ACHN (cell line): ENCODE measurements at places on chromosomes 7 and 10.

DNA sequence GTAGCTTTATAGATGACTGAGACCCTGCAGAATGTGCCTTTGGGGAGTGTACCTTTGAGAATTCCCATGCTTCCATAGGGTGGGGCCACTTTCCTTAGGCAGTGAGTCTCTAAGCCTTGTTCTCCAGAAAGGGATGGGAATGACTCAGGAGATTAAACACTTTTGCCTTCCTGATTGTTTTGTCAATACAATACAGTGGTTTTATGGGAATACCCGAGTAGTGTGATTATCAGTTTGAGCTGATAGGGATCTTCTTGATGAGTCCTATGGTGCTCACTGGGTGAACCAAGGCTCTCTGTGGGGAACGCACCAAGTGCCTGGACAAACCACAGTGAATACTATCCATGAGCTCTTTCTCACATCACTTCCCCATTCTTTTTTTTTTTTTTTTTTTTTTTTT lies 6.3 kb downstream of the MYOF start:
- no peak for DNase-seq

- no peak for DNase-seq
Measured at GRCh38 chr10:70761031-70761601, 24.1 kb downstream of the TBATA start.

DNA sequence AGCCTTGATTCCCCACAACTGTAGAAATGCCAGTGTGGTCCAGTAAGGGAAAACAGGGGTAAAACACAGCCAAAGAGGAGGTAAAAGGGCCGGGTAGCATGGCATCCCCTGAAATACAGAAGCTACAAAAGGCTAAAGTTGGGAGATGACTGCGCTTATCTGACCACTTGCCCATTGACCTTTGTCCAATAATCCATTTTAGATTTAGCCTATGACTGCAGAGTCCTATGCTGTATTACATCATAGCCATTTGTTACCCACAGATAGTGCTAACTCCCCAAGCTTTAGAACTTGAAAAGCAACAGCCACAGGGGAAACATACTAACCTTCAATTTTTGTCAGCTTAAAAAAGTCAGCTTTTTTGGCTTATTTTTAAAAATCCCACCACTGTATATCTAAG lies 26.2 kb downstream of the MTPN start:
- DNase-seq = no peak

- DNase-seq = peak; percentile 97
Measured at GRCh38 chr10:126972635-126973414, 67.6 kb downstream of the DOCK1 start.

DNA sequence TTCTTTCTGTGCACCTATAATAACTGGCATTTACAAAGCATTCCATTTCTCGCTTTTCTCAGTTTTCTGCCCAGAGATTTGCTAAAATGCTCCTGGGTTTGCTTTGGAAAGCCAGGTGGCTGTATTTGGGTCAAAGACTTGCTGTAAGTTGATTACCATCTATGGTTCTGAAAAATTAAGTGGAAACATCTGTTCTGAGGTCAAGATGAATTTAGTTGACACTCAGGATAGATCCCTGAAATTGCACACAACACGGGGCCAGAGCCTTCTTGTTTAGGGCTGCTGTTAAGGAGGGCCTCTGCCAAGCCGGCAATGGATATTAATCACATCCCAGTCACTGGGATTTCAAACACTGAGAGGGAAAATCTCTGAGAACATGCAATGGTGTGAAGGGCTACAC lies 111.6 kb upstream of the GLI3 start:
- no peak for DNase-seq

- no peak for DNase-seq
Measured at GRCh38 chr7:20079080-20079479, 138.1 kb downstream of the MACC1 start.

DNA sequence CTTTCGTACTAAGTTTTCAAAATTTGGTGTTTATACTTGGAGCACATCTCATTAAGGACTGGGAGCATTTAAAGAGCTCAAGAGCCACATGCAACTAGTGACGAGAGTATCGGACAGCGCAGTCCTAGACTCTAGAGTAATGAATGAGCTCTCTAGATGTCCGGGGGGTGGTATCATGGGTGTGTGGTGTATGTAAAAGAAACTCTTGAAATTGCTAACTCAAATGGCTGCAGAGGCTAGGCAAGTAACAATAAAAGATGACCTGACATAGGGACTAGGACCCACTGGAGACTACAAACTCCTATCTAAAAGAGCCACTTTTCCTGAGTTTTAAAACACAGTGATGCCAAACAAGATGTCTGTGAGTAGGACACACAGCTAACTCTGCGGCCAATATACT lies 14.0 kb downstream of the MYOZ1 start:
- no peak for DNase-seq

GRCh38 chr10:122112625-122113160 lies 123.7 kb downstream of the TACC2 start:
- DNase-seq = peak; percentile 93
